ENCODE measurements at places on chromosomes 2 and 18. TPM values are rescaled to one million over a fixed set of nuclear protein-coding genes. Genes with fewer than 3 reads are reported as not detected.

Gene AOX1
- 17.3 TPM for total RNA-seq

Gene SLC14A1
- 8.1 TPM for total RNA-seq

Gene PDE1A
- total RNA-seq, result 13.9 TPM

Gene STAT4
- 7.0 TPM for total RNA-seq

Gene NT5DC4
- total RNA-seq, result not detected

Gene TNFAIP6
- total RNA-seq, result 0.57 TPM

Gene CTNNA2
- total RNA-seq, result 0.42 TPM

Gene TMBIM1
- total RNA-seq, result 95.2 TPM

Gene CELF4
- total RNA-seq, result 1.1 TPM

Gene MAP2
- 2.8 TPM for total RNA-seq

Gene RUFY4
- not detected for total RNA-seq

Gene NEURL3
- not detected for total RNA-seq

Gene POMC
- 7.3 TPM for total RNA-seq

Gene IL36RN
- not detected for total RNA-seq

Gene CFAP53
- total RNA-seq, result 0.56 TPM
